ENCODE measurements at places on chromosomes 6 and 20.

GRCh38 chr6:14130435-14131075, 13.0 kb downstream of the CD83 start:
- no peak for DNase-seq

- DNase-seq, result no peak
These were observed 183.4 kb downstream of the ALDH8A1 start for GRCh38 chr6:134766497-134766896.

- peak; percentile 24 for DNase-seq
These were observed 116.3 kb upstream of the CHD6 start for GRCh38 chr20:41734506-41734945.

GRCh38 chr6:144690666-144691065, 405.5 kb downstream of the UTRN start:
- no peak for DNase-seq

DNA sequence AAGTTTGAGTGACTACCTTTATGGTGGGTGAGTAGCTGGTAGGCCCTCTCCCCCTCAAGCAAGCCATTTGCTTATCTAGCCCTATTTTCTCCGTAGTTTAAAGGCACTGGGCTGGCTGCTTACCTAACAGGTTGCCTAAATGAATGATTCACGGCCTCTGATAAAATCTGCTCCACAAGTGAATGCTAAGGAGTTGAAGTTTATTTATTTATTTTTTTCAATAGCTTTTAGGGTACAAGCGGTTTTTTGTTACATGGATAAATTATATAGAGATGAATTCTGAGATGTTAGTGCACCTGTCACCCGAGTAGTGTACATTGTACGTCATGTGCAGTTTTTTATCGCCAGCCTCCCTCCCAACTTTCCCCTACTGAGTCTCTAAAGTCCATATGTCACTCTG, 8.3 kb upstream of the CDH26 start:
- no peak for DNase-seq

DNA sequence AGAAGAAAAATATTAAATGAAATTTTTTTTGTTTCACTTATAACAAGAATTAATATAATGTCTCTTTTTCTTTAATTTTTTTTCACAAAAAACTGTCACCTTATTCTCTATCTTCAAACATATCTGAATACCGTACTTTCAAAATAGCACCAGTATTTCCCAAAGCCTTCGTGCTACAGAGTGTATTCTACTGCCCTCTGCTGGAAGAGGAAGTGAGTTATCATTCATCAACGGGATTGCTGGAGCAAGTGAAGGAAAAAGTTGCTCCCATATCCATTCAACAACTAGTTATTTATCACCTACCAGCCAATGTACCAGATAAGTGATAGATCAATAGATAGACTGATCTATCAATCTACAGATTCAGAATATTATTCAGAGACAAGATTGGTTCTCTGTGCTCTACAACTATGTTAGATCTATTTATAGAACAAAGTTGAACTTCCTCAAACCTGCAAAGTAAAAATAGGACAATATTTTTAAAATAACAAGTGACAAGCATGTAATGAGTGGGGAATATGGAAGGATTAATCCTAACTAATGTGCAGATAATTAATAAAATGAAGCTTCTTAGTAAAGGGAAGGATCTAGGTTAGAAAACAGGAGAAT, 26.7 kb upstream of the TFAP2B start:
- no peak for DNase-seq

GRCh38 chr6:37406726-37407341, 26.2 kb upstream of the CMTR1 start:
- DNase-seq, result no peak

GRCh38 chr20:22492497-22492896, 91.9 kb downstream of the FOXA2 start:
- DNase-seq, result no peak

DNA sequence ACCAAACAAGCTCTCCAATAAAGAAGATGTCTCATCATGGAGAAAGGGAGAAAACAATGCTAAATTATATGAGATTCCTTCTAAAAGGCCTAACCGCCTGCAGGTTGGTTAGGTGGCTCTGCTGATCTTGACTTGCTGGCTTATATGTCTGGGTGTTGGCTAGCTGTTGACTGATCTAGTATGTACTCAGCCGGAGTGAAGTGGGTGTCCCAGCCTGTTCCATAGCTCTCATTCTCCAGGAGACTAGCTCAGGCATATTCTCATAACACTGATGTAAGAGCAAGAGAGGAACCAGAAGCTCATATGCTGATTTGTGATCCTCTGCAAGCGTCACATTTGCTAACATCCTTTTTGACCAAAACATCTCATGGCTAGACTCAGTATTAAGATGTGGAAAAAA, 473.0 kb downstream of the BMP2 start:
- no peak for DNase-seq

DNA sequence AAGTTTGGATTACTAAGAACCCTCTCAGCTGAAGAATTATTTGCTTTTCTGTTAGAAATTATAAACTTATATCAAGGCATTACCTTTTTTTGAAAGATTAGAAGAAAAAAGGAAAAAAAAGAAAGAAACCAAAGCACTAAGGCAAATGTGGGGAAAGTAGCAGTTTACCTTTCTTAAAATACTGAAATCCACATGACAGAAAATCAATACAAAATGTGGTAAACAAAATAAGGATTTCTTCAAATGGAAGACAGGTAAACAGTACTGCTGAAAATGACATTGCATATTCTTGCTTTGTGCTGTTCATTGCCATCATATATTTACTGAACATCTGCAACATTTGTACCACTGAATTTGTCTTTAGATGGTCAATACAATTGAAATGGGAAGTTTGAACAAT, 411.2 kb upstream of the PLCB4 start:
- DNase-seq, result no peak

- DNase-seq, result peak; percentile 70
These were observed 3.3 kb upstream of the RAET1G start for GRCh38 chr6:149925974-149926777.

- DNase-seq, result no peak
These were observed 82.2 kb downstream of the TRERF1 start for GRCh38 chr6:42369568-42369967.

- DNase-seq, result no peak
These were observed 744 bp downstream of the RIOK1 start for GRCh38 chr6:7390226-7390878.

- DNase-seq, result no peak
These were observed 207.6 kb upstream of the CDH4 start for GRCh38 chr20:61044499-61044898.

GRCh38 chr6:45736134-45736533, 279.5 kb downstream of the CLIC5 start:
- no peak for DNase-seq

DNA sequence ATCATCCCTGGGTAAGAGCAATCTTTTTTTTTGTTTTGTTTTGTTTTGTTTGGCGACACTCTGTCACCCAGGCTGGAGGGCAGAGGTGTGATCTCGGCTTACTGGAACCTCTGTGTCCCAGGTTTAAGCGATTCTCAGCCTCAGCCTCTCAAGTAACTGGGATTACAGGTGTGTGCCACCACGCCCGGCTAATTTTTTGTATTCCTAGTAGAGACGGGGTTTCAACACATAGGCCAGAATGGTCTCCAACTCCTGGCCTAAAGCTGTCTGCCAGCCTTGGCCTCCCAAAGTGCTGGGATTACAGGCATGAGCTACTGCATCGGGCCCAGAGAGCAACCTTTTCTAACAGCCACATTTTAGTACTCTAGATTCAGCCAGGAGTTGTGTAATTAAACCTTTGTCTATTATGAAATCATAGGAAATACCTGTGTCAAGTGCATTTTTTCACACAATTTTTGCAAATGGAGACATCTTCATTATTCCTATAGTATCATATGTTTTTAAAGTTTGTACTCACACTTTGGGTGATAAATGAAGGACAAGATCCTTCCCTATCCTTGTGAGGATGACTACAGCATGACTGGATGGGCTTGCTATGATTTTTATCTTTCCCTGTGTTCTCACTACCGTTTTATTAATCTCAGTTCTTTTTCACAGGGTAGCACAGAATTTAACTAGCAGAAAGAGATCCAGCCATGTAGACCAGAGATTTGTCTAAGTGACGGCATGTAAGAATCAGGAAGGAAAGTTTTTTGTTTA, 82.6 kb downstream of the OR2B2 start:
- DNase-seq, result no peak

DNA sequence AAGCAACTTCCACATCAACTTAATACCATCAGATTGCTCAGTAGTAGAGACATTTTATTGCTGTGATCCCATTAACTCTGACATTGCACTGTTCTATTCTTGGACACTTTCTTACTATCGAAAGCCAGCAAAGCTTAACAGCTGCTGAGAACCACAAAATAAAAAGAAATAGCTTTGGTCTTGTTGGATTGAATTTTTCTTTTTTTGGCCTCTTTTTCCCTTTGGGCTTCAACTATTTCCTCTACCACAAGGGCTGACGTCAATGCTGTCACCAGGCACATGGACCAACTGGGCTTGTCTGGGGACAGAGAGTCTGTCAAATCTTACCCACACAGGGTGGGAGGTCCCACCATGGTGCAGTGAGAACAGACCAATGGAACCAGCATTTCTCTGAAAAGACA, 63.4 kb upstream of the ENPP5 start:
- no peak for DNase-seq

DNA sequence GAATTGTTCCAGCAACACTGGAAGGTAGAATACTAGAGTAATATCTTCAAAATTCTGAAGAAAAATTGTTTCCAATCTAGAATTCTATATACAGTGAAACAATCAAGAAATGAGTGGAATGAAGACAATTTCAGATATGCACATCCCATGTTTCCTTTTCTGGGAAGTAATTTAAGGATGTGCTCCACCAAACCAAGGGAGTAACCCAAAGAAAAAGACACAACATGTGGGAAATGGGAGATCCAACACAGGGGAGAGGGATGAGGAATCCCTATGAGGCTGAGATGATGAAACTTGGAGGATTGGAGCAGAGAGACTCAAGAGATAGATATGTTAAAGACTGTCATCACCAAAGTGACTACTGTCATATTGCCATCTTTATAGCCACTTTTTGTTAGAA, 9.8 kb upstream of the RNF24 start:
- no peak for DNase-seq

- DNase-seq, result no peak
These were observed 12.3 kb downstream of the RIN2 start for GRCh38 chr20:19770375-19770774.

GRCh38 chr6:113457198-113457597, 399.9 kb upstream of the MARCKS start:
- no peak for DNase-seq

DNA sequence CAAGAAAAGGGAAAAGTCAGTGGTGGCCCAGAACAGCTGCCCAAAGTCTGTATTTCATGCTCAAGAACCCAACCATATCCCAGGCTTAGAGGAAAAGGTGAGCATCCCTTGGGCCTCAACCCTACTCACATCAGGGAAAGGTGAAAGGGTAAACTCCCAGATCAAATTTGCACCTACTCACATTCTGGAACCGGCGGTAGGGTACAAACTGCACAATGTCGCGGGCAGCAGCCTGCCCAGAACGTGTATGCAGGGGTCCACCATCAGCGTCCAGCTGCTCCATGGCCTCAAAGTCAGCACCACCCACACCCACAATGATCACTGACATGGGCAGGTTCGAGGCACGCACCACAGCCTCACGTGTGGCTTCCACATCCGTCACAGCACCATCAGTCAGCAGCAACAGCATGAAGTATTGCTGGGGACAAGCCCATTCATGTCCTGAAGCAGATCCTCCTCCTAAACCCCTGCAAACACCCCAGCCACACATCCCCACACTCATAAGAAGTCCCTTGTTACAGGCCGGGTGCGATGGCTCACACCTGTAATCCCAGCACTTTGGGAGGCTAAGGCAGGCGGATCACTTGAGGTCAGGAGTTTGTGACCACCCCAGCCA, 10.9 kb downstream of the SPAG4 start:
- DNase-seq, result no peak

GRCh38 chr20:1320016-1320415, 8.9 kb downstream of the SDCBP2 start:
- no peak for DNase-seq

DNA sequence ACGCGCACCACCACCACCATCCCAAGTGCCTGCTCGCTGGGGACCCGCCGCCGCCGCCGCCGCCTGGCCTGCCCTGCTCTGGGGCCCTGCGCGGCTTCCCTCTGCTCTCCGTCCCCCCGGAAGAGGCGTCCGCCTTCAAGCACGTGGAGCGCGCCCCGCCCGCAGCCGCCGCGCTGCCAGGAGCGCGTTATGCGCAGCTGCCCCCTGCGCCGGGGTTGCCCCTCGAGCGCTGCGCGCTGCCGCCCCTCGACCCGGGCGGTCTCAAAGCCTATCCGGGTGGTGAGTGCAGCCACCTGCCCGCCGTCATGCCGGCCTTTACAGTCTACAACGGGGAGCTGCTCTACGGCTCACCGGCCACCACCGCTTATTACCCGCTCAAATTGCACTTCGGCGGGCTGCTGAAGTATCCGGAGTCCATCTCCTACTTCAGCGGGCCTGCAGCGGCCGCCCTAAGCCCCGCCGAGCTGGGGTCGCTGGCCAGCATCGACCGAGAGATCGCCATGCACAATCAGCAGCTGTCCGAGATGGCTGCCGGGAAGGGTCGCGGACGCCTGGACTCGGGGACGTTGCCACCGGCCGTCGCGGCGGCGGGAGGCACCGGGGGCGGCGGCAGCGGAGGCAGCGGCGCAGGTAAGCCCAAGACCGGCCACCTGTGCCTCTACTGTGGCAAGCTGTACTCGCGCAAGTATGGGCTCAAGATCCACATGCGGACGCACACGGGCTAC, 7.2 kb downstream of the PRDM13 start:
- peak; percentile 41 for DNase-seq

DNA sequence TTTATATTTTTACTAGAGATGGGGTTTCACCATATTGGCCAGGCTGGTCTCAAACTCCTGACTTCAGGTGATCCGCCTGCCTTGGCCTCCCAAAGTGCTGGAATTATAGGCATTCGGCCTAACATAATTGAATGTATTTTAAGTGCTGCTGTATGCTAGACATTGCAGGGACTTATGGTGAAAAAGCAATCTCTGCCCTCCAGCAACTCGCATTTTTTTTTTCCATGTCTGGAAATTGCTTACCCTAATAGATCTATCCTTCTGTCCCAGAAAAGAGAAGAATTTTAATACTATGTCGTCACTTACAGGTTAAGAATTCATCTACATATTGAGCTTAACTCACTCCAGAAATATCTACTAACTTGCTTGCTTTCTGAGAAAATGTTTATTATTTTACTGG, 10.4 kb downstream of the ITCH start:
- no peak for DNase-seq

DNA sequence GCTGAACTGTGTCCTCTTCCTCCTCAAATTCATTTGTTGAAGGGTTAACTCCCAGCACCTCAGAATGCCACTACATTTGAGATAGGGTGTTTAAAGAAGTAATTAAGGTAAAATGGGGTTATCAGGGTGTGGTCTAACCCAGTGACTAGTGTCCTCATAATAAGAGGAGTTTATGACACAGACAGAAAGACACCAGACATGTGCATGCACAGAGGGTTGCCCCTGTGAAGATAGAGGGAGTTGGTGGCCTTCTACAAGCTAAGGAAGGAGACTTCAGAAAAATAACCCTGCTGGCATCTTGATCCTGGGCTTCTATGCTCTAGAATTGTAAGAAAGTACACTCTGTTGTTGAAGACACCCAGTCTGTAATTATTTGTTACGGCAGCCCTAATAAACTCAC, 24.9 kb upstream of the EDN1 start:
- DNase-seq, result no peak

- no peak for DNase-seq
These were observed 57.1 kb upstream of the RBM24 start for GRCh38 chr6:17224056-17224455.

Measured in activated CD8-positive, alpha-beta memory T cell treated with anti-CD3 and anti-CD28 coated beads, Interleukin-2, amount 50 U/mL, for 4 hours (primary cell).